ENCODE measurements at places on chromosomes 5 and 9.

DNA sequence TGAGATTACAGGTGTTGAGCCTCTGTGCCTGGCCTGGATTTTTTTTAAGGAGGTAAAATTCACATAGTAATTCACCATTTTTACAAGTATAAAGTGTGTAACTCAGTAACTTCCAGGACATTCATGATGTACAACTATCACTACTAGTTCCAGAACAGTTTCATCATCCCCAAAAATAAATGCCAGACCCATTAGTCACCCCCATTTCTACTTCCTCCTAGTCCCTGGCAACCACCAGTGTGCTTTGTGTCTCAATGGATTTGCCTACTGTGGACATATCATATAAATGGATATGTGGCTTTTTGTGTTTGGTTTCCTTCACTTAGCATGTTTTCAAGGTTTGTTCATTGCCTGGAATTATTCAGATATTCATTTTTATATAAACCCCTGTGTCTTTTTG lies 72.5 kb upstream of the PANK3 start:
- no peak for DNase-seq

- DNase-seq = peak; percentile 19
These were observed 2.1 kb downstream of the HNRNPAB start for GRCh38 chr5:178206166-178207101.

GRCh38 chr5:50889790-50890189 lies 223.4 kb downstream of the PARP8 start:
- DNase-seq = peak; percentile 5

- no peak for DNase-seq
These were observed 101.1 kb downstream of the RGS3 start for GRCh38 chr9:113564498-113565237.

- no peak for DNase-seq
These were observed 389.2 kb upstream of the TNC start for GRCh38 chr9:115507148-115507547.

- DNase-seq = no peak
These were observed 1808.6 kb upstream of the NUDT12 start for GRCh38 chr5:105371169-105371568.

GRCh38 chr9:3721096-3721495 lies 195.3 kb upstream of the RFX3 start:
- DNase-seq = no peak

GRCh38 chr5:172436078-172436878 lies 18.0 kb downstream of the SH3PXD2B start:
- no peak for DNase-seq

GRCh38 chr9:131516100-131516499 lies 13.4 kb downstream of the POMT1 start:
- DNase-seq = no peak

- no peak for DNase-seq
These were observed 270.7 kb upstream of the ELAVL2 start for GRCh38 chr9:24096756-24097155.

GRCh38 chr9:18423791-18424531 lies 50.0 kb upstream of the ADAMTSL1 start:
- no peak for DNase-seq

DNA sequence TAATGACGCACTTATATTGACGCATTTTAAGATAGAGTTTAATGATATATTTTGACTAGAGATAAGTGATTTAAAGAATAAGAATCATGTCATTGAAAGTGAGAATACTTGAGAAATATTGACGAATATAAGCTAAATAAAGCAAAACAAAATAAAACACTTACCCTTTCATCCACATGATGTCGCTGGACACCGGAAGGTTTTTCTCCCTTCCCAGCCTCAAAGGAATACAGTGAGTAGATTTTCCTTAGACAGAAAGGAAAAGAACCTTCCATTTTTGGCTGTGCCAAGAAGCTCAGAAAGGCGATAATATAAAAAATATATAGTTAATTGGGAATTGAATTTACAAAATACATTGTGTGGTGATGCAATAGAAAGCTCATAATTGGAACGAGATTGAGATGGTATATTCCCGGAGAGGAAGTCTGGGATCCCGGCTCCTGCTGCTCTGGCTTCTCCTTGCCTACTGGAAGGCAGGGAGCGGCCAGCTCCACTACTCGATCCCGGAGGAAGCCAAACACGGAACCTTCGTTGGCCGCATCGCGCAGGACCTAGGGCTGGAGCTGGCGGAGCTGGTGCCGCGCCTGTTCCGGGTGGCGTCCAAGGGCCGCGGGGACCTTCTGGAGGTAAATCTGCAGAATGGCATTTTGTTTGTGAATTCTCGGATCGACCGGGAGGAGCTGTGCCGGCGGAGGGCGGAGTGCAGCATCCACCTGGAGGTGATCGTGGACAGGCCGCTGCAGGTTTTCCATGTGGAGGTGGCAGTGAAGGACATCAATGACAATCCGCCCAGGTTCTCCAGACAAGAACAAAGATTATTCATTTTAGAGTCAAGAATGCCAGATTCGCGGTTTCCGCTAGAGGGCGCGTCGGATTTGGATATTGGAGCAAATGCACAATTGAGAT lies at the start of gene PCDHA5:
Gene PCDHA5, plus strand, starts transcription at position 239 of the 906 bp plus-strand sequence.
- peak; percentile 47 for DNase-seq

All from NAMALWA (cell line).